ENCODE measurements at places on chromosomes 5 and 9. TPM values are rescaled to one million over a fixed set of nuclear protein-coding genes. Genes with fewer than 3 reads are reported as not detected.

Gene KCNV2
- total RNA-seq, result 8.4 TPM

DNA sequence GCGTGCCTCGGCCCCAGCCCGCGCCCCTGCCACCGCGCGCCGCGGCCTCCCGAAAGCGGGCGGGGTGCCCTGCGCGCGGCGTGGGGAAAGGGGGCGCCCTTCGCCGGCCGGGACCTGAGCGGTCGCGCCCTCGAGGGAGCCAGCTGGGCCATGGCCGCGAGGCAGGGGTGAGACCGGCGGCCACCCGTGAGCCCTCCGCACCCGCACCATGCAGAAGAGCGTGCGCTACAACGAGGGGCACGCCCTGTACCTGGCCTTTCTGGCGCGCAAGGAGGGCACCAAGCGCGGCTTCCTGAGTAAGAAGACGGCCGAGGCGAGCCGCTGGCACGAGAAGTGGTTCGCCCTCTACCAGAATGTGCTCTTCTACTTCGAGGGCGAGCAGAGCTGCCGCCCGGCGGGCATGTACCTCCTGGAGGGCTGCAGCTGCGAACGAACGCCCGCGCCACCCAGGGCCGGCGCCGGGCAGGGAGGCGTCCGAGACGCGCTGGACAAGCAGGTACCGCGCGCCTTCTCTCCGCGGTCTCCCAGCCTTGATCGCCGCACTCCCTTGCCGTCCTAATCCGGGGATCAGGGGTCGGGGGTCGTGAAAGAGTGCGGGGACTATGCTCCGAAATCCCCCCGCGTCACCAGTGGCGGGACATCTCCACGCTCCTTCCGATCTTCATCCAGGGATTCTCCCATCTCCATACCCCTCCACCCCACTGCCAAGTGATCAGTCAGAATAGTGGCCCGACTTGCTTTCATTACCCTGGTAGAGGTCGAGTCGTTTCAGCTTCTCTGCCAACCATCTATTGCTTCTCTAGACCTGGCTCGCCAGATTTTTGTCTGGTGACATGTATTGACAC lies 590 bp downstream of the RASGRF2 start:
- H3K36me3 ChIP-seq, result no peaks in the 10 kb centered on the region
- peak overlapping the region; percentile 61 for H3K4me3 ChIP-seq
- H3K27ac ChIP-seq, result peak overlapping the region; percentile 21
- no peaks in the 10 kb centered on the region for H3K27me3 ChIP-seq

Gene EGFL7
- 101 TPM for total RNA-seq

GRCh38 chr9:124345063-124345462 lies 70.2 kb downstream of the PSMB7 start:
- H3K4me3 ChIP-seq, result no peak overlapping the region
- peaks cover 12% of the 10 kb centered on the region for H3K4me1 ChIP-seq
- H3K27me3 ChIP-seq, result no peaks in the 10 kb centered on the region
- no peak overlapping the region for H3K27ac ChIP-seq
- no peak for DNase-seq

Gene LRRC70
- 9.0 TPM for total RNA-seq

Gene PCDHGA7
- 12.7 TPM for total RNA-seq

Gene MTX3
- total RNA-seq, result 17.5 TPM

- H3K27me3 ChIP-seq, result no peaks in the 10 kb centered on the region
- H3K4me3 ChIP-seq, result no peak overlapping the region
- H3K36me3 ChIP-seq, result no peaks in the 10 kb centered on the region
- H3K4me1 ChIP-seq, result peaks cover 6% of the 10 kb centered on the region
Measured at GRCh38 chr5:174338185-174339010, 292.9 kb downstream of the NSG2 start.

DNA sequence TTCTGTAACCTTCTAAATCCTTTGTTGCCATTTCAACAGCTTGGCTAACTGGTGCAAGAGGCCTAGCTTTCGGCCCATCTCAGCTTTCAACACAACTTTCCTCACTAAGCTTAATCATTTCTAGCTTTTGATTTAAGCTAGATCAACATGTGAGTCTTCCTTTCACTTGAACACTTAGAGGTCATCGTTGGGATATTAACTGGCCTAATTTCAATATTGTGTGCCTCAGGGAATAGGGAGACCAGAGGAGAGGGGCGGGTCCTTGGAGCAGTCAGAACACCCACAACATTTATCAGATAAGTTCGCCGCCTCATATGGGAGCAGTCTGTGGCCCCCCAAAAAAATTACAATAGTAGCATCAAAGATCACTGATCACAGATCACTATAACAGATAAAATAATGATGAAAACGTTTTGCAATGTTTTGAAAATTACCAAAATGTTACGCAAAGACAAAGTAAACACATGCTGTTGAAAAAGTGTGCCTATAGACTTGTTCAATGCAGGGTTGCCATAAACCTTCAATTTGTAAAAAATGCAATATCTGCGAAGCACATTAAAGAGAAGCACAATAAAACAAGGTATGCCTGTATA lies 66.8 kb upstream of the PCSK1 start:
- H3K27me3 ChIP-seq, result no peaks in the 10 kb centered on the region
- DNase-seq, result no peak

Gene ELAVL2
- total RNA-seq, result 75.7 TPM

DNA sequence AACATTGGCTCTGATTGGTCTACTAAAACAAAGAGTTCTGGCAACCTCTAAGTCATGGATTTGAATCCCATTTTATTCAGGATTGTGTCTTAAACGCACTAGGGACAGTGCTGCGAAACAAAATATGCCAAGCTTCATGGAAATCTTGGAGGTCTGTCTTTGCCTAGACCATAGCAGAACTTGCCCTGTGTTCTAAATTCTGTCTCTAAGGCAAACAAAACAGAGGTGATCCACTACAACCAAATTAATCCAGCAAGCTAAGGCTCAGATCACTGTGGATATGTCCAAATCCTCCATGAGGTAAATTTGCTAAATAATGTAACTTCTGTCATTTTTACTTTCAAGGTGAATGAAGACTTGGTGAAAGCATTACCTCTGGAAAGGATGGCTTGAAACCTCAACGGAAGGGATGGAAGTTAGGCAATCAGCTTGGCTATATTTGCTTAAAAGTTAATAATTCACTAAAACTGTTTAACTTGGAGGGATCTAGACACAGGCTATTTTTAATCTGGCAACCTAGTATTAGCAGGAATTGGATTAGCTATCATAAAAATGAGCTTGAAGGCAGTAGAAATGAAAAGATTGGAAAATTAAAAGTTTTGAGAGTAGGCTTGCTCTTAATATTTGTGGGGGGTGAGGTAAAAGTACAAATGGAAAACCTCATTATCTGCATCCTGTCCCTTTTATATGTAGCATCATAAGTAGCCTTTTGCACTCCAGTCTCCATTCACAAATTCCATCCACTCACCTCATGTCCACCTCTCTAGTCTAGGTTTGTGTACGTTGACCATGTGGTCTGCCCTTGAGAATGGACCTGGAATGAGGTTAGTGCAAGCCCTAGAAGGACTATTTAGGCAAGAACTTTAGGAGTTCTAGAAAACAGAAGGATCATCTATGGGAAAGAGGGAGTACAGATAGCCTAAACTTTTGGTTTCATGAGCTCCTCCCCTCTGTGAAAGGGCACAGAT lies 176.2 kb downstream of the SMC2 start:
- no peaks in the 10 kb centered on the region for H3K27me3 ChIP-seq
- H3K4me1 ChIP-seq, result no peaks in the 10 kb centered on the region
- no peak for DNase-seq
- H3K36me3 ChIP-seq, result no peaks in the 10 kb centered on the region
- H3K27ac ChIP-seq, result no peak overlapping the region

Gene SPRY4
- 7.2 TPM for total RNA-seq

GRCh38 chr5:163498886-163499285 lies 6.5 kb upstream of the MAT2B start:
- no peak for DNase-seq
- H3K27ac ChIP-seq, result no peak overlapping the region
- H3K4me3 ChIP-seq, result no peak overlapping the region
- H3K27me3 ChIP-seq, result no peaks in the 10 kb centered on the region
- no peaks in the 10 kb centered on the region for H3K36me3 ChIP-seq

DNA sequence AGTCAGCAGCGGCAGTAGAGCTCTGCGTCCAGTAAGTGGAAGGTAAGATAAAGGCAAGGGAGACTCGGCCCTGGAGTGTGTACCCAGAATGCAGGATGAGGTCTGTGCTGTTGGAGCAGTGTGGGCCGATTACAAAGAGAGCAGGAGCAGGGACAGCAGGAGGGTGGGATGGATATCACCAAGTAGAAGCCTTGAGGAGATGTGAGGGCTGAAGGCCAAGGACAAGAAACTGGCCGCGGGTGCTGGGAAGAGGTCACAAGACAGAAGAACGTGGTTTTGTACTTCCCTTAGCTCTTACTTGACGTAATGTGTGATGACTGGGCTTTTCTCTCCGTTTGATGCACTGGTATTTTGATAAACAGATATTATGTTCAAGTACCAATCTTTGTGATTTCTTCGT lies 43.7 kb downstream of the OR2V1 start:
- DNase-seq, result no peak
- H3K4me3 ChIP-seq, result no peak overlapping the region
- no peaks in the 10 kb centered on the region for H3K4me1 ChIP-seq
- no peak overlapping the region for H3K27ac ChIP-seq
- H3K36me3 ChIP-seq, result no peaks in the 10 kb centered on the region

GRCh38 chr5:168073311-168073710 lies 218.1 kb upstream of the WWC1 start:
- H3K36me3 ChIP-seq, result no peaks in the 10 kb centered on the region
- H3K27me3 ChIP-seq, result no peaks in the 10 kb centered on the region
- DNase-seq, result no peak
- H3K4me1 ChIP-seq, result no peaks in the 10 kb centered on the region

Gene BHMT2
- total RNA-seq, result 12.0 TPM

Gene ARHGEF39
- total RNA-seq, result 2.2 TPM

DNA sequence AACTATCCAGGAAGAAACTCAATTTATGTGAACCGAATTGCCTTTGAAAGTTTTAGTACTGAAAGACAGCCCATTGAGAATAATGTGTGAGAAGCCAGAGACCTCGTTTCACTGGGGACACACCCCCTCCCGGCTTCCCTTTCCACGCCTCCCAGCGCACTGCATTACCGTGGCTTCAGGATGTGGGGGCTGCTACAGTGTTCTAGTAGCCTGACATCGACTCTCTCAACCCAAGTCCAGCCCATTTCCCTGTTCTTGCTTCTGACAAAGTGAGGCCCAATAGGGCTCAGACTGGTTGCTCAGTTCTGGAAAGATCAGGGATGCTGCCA lies 3.5 kb downstream of the PAX5 start:
- H3K27ac ChIP-seq, result no peak overlapping the region
- no peak overlapping the region for H3K4me3 ChIP-seq
- H3K4me1 ChIP-seq, result peaks cover 14% of the 10 kb centered on the region

Gene CLINT1
- total RNA-seq, result 84.9 TPM
